ENCODE measurements at places on chromosomes 4 and X.

- DNase-seq, result no peak
Observed at GRCh38 chrX:19931146-19931545, 43.7 kb upstream of the SH3KBP1 start.

GRCh38 chr4:143700416-143701352, at the start of gene FREM3:
Gene FREM3, minus strand, starts transcription at chr4:143700675. Its CDS starts 0 bp downstream, at chr4:143700675.
- DNase-seq, result peak; percentile 8

- no peak for DNase-seq
Observed at GRCh38 chr4:45442466-45442865, 681.4 kb downstream of the GABRG1 start.

DNA sequence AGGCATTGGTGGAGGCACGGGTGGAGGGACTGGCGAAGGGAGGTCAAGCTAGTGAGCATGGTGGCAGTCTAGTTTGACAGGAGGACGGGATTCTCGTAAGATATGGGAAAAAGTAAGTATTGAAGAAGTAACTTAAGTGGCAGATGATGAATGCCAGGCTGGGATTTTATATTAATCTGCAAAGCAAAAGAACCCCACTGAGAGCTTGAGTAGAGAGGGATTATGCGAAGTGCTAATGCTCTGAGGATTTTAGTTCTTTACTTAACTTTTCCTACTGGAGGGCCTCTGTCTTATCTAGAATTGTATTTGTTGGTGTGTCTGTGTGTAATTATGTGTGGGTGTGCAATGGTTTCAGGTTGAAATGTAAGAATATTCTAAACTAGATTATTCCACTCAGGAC, 327.9 kb downstream of the FAT4 start:
- no peak for DNase-seq

DNA sequence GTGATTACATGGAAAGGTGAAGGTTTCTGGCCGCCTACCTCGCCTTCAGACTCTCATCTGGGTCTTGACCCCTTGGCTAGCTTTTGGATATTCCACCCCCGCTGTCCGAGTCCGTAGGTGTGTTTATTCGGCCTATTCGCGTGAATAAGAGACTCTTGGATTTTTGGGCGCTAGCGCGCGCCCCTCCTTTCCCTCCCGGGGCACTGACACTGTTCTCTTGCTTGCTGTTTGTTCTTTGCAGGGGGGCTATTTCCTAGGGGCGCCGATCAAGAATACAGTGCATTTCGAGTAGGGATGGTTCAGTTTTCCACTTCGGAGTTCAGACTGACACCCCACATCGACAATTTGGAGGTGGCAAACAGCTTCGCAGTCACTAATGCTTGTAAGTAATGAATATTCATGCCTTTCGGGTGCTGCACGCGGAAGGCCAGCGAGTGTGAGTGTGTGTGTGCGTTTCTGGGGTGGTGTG, 932 bp downstream of the GRIA2 start:
- peak; percentile 48 for DNase-seq

GRCh38 chr4:38891051-38891983, 23.7 kb downstream of the FAM114A1 start:
- DNase-seq, result no peak

GRCh38 chr4:169612871-169613859, 782 bp upstream of the NEK1 start:
- peak; percentile 1 for DNase-seq

DNA sequence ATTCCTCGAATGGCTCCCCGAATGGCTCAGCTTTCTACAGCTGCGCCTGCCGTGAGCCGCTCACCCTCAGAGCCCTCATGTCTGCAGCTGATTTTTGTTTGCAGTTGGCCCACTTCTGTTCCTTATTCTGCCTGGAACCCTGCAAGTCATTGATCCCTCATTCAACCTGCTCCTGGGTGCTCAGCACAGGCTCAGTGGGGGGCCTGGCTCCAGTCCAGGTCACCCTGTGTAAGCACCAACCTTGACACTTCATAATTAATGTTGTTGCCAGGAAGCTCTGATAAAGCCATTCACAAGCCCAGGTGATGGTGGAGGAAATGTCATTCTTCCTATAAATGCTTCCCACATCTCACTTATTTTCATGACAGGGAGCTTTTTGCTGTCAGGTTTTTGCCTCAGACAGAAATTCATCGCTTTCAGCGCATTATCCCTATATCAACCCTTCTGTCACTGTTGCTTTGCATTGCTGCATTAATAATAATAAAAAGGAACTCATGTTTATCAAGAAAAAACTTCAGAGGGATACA, 85.7 kb downstream of the F11 start:
- no peak for DNase-seq

GRCh38 chr4:88791274-88791673, 93.6 kb upstream of the NAP1L5 start:
- no peak for DNase-seq

DNA sequence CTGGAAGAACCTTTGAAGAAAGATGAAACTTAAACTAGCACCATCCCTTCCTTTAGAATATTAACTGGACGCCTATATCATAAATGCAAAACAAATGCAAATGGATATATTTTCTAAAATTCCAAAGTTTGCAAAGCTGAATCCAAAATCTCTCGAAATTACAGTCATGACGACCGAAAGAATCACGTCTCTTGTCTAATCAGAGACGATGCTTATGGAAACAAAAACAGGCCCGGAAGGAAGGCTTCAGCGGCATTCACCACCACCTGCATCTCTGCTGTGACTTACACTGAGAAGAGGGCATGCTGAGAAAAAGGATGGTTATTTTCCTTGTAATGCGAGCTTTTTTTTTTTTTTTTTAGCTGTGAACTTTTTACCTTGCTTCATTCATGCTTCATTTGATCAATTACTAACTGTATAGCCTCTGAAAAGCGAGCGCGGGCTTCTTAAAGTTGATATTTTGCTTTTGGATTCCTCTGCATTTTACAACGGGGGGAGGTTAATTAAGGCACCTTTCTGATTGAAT, 209.3 kb downstream of the SOWAHB start:
- no peak for DNase-seq

- no peak for DNase-seq
Observed at GRCh38 chr4:67929426-67929825, 33.9 kb downstream of the TMPRSS11A start.

DNA sequence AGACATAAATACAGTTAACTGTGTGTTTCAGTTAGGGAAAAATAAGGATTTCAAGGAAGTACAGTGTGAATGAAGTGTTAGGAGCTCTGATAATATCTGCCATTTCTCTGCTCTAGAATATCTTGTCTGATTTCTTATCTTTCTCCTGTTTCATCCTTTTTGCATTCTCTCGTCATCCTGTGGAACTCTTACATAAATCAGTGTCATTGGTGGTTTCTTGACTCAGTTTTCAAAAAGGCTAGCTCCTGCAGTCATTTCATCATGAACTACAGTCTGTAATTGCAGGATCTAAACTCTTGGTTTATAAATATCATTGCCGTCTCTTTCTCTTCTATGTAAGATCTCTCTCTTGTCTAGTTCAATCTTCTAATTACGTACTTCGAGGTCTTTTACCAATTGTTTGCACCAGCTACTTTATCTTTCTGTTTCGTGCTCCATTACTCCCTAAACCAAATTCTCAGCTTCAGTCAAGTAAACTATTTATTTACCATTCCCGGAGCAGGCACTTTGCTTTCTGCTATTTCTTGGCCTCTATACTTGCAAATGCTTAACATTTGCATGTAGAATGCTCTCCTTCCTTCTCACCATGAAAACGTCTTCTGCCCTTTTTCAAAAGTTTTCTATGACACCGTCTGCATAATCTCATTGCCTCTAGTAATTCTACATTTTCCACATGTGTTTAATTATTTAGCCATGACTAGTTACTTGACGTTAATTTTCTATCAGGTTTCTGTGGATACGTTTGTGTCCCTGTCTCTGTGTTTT, 294.0 kb downstream of the TENM3 start:
- no peak for DNase-seq

GRCh38 chrX:9153300-9153699, 119.4 kb upstream of the FAM9B start:
- no peak for DNase-seq

- no peak for DNase-seq
Observed at GRCh38 chrX:150569155-150569477, 695 bp downstream of the MTM1 start.

- no peak for DNase-seq
Observed at GRCh38 chr4:176400816-176401461, 81.2 kb downstream of the SPCS3 start.

DNA sequence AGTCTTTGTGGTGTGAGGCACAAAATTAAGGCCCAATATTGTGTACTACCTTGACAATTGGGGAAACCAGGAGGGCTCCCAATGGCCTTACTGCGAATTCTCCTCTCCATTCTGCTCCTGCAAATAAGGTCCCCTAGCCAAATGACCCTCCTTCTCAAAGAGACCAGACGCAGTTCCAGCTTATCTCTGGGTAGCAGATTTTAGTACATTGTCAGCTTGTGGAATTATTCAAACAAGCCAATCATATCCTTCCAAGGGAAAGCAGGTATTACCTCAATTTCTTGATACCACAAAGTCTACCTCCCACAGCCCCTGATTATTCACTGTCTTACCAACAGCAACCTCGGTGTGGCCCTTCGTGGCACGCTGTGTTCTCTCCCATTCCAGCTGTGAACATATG, 7.8 kb upstream of the ZBTB33 start:
- DNase-seq, result no peak

DNA sequence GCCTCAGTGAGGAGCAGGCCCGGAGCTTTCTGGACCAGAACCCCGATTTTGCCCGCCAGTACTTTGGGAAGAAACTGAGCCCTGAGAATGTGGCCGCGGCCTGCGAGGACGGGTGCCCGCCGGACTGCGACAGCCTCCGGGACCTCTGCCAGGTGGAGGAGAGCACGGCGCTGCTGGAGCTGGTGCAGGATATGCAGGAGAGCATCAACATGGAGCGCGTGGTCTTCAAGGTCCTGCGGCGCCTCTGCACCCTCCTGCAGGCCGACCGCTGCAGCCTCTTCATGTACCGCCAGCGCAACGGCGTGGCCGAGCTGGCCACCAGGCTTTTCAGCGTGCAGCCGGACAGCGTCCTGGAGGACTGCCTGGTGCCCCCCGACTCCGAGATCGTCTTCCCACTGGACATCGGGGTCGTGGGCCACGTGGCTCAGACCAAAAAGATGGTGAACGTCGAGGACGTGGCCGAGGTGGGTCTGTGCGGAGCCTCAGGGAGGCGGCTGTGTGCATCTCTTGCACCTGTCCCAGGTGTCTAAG, 323 bp downstream of the PDE6B start:
- DNase-seq, result no peak

GRCh38 chr4:140372751-140373327, 607 bp upstream of the SCOC start:
- DNase-seq, result no peak

GRCh38 chr4:12471193-12471592, 1012.9 kb downstream of the RAB28 start:
- DNase-seq, result no peak

GRCh38 chr4:93788712-93789111, 39.8 kb upstream of the ATOH1 start:
- DNase-seq, result no peak

DNA sequence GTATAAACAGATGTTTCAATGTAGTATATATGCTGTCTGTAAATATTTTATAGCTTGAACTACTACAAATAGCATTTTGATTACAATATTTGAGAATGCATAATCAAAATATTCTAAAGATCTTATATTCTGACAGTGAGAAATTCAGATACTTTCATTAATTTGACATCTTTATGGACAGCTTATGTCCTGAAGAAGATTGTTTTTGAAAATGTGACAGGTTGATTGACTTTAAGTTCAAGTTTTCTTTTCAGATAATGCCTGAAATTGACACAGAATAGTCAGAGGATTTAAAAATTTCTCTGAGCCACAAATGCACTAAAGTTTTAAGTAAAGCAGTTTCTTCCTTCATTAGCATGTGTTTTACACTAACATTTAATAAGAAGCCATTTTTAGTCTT, 799.8 kb downstream of the CCSER1 start:
- DNase-seq, result no peak

DNA sequence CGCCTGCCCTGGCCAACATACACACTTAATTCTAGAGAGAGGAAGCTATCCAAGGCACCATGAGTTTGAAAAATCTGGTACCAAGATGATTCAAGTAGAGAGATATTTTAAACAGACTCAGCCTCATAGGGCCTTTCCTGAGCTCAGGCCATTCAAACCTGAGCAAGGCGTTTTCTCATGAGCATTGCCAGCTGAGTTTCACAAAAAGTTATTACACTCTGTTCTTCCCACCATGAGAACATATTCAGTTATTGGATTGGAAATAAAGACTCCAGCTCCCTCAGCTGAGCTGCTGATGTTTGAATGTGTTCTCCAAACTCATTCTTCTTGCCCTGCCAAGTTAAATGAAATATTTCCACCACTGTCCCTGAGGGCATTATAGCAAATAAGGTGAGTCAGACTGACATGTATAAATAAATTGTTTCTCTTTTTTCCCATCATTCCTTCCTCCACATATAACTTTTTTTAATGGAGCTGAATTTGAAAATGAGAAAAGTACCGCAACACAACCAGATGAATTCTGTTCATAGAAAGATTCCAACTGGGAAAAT, 429.6 kb downstream of the RAB28 start:
- DNase-seq, result no peak

GRCh38 chr4:40525752-40526598, 103.7 kb downstream of the RBM47 start:
- DNase-seq, result no peak

DNA sequence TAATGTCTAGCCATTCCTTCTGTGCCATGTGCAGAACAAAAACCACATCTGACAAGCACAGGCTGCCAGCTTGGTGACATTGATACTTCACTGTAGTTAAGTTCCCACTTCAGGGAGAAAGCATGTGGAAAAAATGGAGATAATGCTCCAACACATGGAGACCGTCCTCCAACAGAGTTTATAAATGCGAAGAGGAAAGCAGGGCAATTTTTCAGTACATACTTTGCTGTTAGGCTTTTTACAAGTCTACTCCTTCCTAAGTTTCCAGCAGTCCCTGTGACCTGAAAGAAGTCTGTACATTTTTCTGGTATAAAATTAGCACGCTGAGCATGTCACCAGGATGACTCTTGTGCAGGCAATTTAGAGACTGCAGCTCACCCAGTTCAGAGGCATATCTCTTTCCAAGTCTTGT, 766.9 kb upstream of the IGFBP7 start:
- no peak for DNase-seq

- DNase-seq, result no peak
Observed at GRCh38 chrX:7065473-7065872, 82.0 kb upstream of the STS start.

GRCh38 chr4:2695346-2696060, 60.6 kb downstream of the TNIP2 start:
- DNase-seq, result no peak

DNA sequence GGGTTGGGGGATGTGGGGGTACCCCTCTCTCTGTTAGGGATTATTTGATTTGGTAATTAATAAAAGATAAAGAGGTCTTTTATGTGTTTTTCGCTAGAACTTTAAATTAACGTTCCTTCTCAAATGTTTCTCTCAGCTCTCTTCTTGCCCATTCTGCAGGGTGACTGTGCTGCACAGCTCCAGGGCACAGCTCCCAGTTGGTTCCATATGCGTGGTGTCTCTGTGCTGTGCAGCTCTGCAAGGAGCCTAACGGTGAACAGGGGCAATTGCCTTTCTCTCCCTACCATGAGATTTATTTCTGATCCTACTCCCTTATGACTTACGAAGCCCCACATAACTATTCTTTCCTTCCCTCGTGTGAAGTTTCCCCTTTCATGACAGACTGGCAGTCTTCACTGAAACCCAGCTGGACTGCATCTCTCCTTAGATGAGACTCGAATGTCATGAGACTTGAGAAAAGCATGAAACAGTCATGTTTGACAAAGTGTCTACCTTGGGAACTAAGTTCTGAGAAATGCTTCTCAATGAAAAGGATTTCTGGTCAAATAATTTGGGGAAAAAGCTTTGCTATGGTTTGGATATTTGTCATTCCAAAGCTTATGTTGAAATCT, 50.2 kb upstream of the SPRY1 start:
- DNase-seq, result no peak

Measured in amygdala (tissue), 56 donors.